ENCODE measurements at places on chromosomes 12 and 14. TPM values are rescaled to one million over a fixed set of nuclear protein-coding genes. Genes with fewer than 3 reads are reported as not detected.

DNA sequence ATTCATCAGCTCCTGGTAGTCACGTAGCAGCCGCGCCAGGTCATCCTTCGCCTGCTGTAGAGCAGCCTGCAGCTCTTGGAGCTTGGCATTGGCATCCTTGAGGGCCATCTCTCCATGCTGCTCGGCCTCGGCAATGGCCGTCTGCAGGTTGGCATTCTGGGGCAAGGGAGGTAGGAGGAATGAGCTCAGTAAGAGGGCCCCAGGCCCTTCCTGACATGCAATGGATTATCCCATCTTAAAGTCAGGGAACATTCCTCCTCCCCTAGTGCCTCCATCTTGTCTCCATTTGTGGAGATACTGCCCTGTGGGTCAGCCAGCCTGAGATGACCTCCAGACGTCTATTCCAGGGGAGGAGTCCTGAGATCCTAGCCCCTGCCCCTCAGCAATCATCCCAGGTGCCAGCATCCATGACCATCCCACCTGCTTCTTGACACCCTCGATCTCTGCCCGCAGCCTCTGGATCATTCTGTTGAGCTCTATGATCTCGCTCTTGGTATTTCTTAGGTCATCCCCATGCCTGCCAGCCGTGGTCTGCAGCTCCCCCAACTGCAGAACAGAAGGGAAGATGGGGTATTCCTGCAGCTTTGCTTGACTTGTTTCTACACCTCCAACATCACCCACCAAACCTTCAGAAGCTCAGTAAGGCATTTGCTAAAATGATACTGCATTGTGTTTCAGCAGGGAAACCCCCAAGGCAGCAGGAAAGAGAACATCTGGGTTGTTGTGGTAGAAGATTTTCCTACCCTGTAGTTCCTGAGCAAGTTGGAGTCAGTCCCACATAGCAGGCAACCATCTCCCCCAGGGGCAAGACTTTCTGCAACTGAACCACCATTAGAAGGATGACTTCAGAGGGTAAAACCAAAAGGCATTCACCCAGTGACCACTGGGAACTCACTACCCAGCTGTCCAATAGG lies 4.4 kb downstream of the KRT3 start:
- H3K27me3 ChIP-seq, result peaks cover 9% of the 10 kb centered on the region
- H3K4me1 ChIP-seq, result no peaks in the 10 kb centered on the region
- no peak overlapping the region for H3K27ac ChIP-seq
- DNase-seq, result no peak
- no peaks in the 10 kb centered on the region for H3K36me3 ChIP-seq

DNA sequence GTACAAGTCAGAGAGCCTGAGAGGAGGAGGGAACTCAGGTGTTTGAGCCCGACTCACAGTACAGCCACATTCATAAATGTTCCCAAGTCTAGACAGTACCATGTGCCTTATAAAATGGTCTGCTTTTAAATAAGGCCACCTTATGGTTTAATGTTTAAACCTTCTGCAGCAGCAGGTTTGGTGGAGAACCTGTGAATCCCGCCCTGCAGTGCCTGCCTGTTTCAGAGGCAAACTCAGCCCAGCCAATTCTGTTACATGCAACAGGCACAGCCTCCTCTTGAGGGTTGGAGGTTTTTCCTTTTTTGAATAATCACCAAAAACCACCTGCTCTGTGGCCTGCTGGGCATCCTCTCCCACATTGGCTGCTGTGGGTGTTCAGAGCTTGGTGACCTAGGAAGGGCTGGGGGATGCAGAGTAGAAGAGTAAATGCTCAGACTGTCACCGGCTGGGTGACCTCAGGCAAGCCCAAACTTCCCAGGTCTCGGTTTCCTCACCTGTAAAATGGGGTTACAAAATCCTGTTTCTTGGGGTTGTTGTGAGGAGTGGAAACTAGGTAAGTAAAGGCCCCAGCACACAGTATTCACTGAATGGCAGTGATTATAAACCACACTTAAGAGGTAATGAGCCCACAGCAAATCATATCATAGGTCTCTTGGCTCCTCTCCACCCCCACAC lies 28.0 kb downstream of the NUAK1 start:
- H3K4me3 ChIP-seq, result no peak overlapping the region
- H3K27me3 ChIP-seq, result no peaks in the 10 kb centered on the region
- H3K4me1 ChIP-seq, result peaks cover 48% of the 10 kb centered on the region
- no peaks in the 10 kb centered on the region for H3K36me3 ChIP-seq

DNA sequence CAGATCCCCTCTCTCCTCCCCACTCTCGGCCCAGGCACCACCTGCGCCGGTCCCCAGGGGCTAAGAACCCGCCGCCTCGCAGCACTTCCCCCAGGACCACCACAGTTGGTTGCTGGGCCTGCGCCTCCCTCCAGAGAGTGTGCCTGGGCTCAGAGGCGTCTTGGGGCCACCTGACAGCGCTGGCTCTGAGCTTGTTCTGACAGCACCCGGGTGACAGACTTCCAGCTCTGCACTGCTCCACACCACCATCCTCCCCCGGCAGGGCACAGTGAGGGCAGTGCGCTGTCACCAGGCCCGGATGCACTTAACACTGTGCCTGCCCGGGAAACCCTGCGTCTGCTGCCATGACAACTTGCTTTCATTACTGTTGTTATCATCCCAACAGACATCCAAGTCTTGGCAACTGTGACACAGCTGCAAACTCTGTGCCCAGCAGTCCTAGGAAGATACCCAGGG lies 6.6 kb downstream of the BRF1 start:
- H3K4me1 ChIP-seq, result peaks cover 13% of the 10 kb centered on the region
- H3K4me3 ChIP-seq, result no peak overlapping the region
- no peaks in the 10 kb centered on the region for H3K27me3 ChIP-seq
- no peak for DNase-seq
- H3K36me3 ChIP-seq, result no peaks in the 10 kb centered on the region

DNA sequence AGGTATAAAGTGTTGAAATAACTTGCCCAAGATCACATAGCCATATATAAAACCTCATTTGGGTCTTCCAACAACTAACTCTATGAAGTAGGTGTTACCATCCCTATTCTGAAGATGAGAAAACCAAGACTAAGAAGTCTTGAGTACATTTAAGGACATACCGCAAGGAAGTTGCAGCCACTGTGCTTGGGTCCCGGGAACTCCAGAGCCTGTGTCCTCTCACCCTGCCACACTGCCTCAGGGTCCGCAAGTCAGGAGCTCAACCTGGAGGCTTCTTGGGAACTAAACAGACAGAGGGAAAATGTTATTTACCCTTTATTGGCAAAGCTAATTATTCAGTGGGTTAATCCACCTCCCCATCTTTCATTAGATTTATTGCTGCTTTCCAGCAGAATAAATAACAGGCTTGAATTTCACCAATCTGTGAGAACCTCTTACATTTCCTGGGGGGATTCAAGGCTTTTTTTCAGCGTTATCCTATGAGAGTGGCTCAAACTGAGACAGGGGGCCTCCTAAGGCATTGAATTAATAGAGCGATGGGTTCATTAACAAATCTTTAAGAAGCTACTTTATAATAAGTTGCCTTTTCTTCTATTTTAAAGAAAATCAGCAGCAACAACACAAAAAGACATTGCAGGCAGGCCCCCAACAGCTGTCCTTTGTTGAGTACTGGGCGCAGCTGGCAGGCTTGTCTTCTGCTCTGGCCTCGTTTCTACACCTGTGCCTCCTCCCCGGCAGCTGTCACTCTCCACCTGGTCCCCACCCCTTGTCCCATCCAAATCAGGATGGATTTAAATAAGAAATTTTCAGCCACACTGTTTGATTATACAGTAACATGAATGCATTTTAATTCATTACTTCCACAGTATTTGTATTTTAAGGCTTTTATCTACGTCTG lies 25.3 kb downstream of the PHLDA1 start:
- no peak for DNase-seq
- no peak overlapping the region for H3K4me3 ChIP-seq
- H3K27me3 ChIP-seq, result no peaks in the 10 kb centered on the region
- no peaks in the 10 kb centered on the region for H3K4me1 ChIP-seq
- H3K27ac ChIP-seq, result no peak overlapping the region

GRCh38 chr12:54126696-54127537 lies 61.9 kb downstream of the SMUG1 start:
- peaks cover 59% of the 10 kb centered on the region for H3K27me3 ChIP-seq
- no peaks in the 10 kb centered on the region for H3K4me1 ChIP-seq
- H3K4me3 ChIP-seq, result peak overlapping the region; percentile 59

DNA sequence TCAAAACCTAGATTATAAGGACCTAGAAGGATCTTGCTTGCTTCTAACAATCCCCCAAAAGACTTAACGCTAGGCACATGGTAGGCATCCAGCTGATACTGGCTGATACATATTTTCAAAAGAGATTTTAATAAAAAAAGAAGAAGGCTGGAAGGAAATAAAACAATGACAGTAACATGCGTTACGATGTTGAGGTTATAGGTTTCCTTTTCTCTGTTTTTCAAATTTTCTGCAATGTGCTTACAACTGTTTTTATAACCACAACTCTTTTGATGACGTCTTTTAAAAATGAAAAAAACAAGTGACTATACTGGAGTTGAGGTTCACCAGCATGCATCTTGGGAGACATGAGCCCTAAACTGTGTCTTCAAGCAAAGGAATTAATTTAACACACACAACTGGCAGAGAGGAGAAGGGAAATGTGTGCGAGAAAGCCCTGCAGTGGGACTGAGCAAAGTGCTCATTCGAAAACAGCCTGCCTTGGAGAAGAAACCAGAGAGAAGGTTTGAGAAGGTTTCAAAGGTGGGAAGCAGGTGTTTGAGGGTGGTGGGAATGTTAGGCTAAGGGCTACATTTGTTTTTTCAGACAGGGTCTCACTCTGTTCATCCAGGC lies 80.4 kb downstream of the DUSP16 start:
- DNase-seq, result no peak
- H3K27ac ChIP-seq, result peak overlapping the region; percentile 41

- H3K4me1 ChIP-seq, result no peaks in the 10 kb centered on the region
- no peak for DNase-seq
- no peaks in the 10 kb centered on the region for H3K27me3 ChIP-seq
Measured at GRCh38 chr14:24794644-24795305, 160.8 kb upstream of the GZMB start.

GRCh38 chr12:132469423-132469822 lies 20.5 kb upstream of the FBRSL1 start:
- H3K27me3 ChIP-seq, result peaks cover 23% of the 10 kb centered on the region
- no peaks in the 10 kb centered on the region for H3K4me1 ChIP-seq
- DNase-seq, result no peak
- no peaks in the 10 kb centered on the region for H3K36me3 ChIP-seq

Gene IL31
- total RNA-seq, result not detected

Gene ESR2
- not detected for total RNA-seq

Gene ADSS1
- total RNA-seq, result 11.3 TPM

Gene LBHD2
- not detected for total RNA-seq

Gene AQP6
- not detected for total RNA-seq

Gene FBRSL1
- 306 TPM for total RNA-seq

All from transverse colon (tissue), 4 donors.